NT2/D1 (cell line): ENCODE measurements at places on chromosomes 3 and 15.

DNA sequence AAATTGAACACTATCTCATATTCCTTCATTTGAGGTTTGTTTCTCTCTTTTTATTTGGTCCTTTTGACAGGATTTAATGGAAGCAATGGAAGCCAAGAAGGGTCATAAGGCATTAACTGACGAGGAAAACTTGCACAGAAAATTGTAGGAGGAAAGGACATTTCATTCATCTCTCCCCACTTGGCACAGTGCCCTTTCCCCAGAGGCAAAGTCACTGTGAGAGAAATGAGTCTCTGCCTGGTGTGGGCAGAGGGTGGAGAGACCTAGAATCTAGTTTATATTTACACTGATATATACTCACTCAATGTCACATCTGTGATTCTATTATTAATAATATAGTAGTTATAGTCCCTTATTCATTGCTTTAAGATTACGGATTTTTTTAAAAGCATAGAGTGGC, 324.6 kb upstream of the IL12A start:
- DNase-seq: no peak

GRCh38 chr3:9123840-9124239, 125.6 kb downstream of the SRGAP3 start:
- no peak for DNase-seq

DNA sequence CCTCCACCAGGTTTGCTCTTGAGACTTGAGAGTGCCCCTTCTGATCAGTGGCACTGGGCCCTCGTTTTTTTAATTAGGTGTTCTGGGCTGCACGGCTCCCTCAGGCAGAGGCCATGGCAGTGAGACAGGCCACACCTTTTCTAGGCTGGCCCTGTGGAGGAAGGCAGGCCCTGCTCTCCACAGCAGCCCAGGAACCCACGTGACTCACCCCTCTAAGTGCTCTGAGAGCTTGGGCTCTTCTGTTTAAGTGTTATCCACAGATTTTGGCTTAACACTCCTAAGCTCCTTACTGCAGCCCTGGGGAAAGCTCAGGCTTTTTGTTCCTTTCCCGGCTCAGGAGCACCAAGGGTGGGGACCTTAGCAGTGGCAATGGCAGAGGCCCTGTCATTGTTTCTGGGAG, 463.2 kb upstream of the GBE1 start:
- no peak for DNase-seq

GRCh38 chr15:90955624-90956273, 1.1 kb downstream of the RCCD1 start:
- DNase-seq: no peak
